ENCODE measurements at places on chromosomes 7 and 10.

DNA sequence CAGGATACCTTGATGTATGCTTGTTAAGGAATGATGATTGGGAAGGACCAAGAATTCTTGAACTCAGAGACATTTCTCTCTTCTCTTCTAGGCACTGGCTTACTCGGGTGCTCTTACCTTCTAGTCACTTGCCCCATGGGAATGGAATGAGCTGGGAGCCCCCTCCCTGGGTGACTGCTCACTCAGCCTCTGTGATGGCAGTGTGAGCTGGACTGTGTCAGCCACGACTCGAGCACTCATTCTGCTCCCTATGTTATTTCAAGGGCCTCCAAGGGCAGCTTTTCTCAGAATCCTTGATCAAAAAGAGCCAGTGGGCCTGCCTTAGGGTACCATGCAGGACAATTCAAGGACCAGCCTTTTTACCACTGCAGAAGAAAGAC is 10.7 kb downstream of the ZDHHC16 start:
- no peak for DNase-seq

DNA sequence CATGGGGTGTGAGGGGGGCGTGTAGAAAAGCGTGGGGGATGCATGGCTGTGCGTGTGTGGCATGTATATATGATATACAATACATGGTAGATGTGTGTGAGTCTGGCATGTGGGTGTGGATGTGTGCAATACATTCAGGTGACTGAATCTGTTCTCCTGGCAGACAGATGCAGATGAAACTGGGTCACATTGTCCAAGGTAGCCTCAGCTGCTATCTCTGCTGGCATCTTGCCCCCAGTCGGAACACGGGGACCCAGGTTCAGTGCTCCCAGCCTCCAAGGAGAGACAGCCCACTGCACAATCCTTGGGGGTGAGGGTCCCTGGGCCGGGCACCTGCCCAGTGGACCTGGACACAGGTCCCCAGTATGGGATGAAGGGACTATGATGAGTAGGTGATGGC is 12.4 kb upstream of the SRRM3 start:
- DNase-seq: no peak

GRCh38 chr7:150375662-150376521 is 3.2 kb upstream of the ZNF775 start:
- DNase-seq: no peak

DNA sequence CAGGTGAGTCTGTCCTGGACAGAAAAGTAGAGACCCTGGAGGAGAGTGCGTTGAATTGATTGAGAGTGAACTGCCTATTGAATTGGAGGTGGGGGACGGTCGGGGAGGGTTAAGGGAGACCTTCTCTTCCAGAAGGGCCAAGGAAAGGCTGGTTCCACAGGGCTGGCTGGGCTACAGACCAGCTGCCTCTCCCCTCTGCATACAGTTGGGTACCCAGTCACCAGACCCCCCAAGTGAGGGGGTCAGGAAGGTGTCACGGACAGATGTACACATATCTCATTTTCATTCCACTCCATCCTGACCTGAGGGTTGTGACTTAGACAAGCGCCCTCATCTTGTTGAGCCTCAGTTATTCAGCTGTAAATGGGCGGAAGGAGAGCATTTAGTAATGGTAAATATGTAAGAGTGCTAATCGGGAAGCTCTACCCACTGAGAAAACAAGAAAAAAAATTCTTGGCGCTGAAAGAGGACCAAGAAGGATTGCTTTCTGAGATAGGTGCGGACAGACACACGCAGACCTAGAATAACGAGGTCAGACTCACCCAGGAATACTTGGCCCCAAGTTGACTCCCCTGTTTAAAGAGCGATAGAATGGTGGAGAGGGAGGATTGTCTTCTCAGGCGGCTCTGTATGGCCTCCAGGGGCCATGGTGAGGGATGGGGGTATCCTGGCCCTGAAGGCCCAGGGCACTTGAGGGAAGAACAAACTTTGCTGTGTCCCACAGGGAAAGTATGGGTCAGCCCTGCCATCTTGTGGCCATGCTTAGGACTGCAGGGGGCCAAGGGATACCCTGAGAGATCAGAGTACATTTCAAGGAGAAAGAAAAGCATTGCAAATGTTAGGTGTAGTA is 7.2 kb upstream of the MBL2 start:
- DNase-seq: no peak

DNA sequence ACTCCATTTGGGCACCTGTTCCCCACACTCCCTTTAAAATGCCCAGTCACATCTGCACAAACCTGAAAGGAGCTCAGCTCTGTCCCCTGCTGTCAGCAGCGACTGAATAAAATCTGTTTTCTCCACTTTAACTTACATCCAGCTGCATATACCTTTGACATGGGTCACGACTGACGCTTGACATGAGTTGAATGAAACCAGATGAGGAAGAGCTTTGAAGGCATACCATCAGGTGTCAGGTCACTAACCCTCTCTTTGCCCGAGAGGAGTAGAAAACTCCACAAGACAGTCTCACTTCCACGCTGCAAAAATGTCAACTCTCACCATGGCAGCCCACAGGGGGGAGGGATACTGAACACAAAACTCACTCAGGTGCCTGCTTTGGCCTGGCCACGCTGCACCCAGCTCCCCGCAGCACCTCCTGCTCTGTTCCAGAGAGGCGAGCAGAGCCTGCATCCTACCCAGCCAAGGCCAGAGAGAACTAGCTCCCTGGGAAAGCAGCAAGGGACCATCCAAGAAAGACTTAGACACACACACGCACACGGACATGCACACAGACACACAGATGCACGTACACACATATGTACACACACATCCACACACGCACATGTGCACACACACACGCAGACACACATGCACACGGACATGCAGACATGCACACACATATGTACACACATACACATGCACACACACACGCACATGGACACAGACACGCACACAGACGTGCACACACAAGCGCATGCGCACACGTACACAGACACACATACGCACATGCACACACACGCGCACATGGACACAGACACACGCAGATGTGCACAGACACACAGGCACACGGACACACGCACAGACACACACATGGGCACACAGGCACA is 191.0 kb downstream of the MAD1L1 start:
- no peak for DNase-seq

DNA sequence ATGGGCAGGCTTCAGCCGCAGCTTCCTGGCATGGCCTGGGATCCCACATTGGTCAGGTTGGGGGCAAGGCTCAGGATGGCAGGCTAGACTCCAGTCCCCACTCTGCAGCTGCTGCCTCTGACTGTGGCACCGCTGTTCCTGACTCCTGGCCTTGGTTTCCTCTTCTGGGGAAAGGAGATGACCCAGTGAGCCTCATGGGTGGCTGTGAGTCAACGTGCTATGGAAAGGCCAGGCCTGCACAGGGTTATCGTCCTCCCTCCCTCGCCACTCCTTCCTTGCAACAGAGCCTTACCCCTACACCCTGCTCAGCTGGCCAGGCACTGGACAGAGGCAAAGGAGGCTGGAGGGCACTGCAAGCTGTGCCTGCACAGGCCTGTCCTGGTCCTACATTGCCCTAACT is 36.1 kb upstream of the CHST15 start:
- DNase-seq: no peak

GRCh38 chr7:144454256-144455039 is 51.0 kb upstream of the NOBOX start:
- DNase-seq: no peak

GRCh38 chr7:53205006-53205405 is 169.6 kb downstream of the POM121L12 start:
- DNase-seq: no peak

- DNase-seq: no peak
Measured at GRCh38 chr7:105353752-105354328, 34.9 kb downstream of the SRPK2 start.

- no peak for DNase-seq
Measured at GRCh38 chr7:28890137-28890536, 68.0 kb downstream of the TRIL start.

GRCh38 chr10:85604884-85605283 is 761.7 kb downstream of the GRID1 start:
- DNase-seq: no peak

GRCh38 chr10:129764901-129765663 is 199.0 kb downstream of the EBF3 start:
- DNase-seq: no peak

DNA sequence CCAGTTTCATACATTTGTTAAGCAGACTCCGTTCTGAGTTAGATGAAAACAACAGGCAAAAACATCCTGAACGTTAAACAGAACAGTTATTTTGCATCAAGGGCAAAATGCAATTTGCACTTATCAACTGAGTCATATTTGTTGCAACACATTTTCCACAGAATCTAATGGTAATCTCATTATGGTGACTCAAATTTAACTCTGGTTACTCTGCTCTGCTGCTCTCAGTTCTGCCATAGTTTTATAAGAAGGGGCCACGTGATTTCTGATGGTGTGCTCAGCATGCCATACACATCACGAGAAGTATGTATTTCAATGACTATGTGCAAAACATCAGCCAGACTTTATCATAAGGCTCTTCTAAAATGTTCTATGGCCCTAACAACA is 148.8 kb downstream of the CHCHD3 start:
- DNase-seq: no peak

- DNase-seq: no peak
Measured at GRCh38 chr7:81236560-81236959, 317.7 kb upstream of the SEMA3C start.

GRCh38 chr7:37672926-37673325 is 10.6 kb upstream of the GPR141 start:
- no peak for DNase-seq

DNA sequence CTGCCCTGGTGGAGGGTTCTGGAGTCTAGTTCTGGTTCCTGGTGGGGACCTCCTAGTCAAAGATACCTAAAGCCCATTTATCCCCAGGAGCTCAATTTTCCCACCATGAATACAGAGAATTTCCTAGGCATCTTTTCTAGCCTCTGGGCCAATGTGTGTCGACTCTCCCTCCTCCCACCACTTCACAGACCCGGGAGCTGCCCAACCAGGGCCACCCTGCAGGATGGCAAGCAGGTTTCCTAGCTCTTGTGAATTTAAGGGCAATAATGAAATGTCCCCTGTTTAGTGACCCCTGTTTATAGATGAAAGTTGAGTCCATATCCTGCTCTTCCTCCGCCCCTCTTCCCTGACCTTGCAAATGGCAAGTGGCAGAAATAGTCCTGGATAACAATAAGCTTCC is 9.4 kb downstream of the DLX5 start:
- DNase-seq: peak; percentile 61

DNA sequence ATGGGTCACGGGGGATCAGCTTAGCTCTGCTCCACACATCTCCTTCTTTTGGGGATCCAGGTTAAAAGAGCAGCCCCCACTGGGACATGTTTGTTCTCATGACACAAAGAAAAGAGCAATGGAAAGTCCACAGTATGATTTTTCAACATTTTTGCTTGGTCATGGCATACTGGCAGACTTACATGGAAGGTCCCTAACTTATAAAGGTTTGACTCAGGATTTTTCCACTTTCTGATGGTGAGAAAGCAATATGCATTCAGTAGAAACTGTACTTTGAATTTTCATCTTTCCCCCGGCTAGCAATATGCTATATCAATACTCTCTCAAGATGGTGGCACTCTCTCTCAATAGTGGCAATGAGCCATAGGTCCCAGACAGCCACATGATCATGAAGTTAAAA is 227.7 kb upstream of the LRRN3 start:
- DNase-seq: no peak

- DNase-seq: no peak
Measured at GRCh38 chr7:155277385-155277994, 20.2 kb upstream of the INSIG1 start.
